ENCODE measurements at places on chromosomes 7 and 10.

DNA sequence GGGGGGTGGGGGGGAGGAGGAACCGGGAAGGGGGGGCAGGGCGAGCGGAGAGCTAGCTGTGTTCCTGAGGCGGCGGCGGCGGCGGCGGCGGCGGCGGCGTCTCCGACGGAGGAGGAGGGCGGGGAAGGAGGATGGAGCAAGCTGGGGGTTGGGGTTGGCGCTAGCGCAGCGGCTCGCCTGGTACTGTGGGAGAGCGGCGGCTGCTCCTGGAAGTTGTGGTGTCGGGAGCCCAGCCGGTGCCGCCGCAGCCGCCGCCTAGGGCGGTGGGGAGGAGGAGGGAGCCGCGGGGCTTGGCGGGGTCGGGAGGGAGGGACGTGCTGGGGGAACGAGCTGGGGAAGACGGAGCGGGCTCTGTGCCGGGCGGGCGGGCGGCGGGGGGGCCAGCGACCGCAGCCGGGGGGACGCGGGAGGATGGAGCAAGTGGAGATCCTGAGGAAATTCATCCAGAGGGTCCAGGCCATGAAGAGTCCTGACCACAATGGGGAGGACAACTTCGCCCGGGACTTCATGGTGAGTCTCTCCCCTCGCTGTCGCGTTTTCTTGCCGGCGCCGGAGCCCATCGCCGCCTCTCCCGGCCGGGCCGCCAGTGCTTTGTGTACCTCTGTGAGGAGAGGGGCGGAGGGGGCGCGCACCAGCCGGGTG is at the start of gene PTPN12:
PTPN12 (plus strand) TSS at position 160 of the 642 bp plus-strand sequence; CDS start at position 412, 252 bp downstream.
- no peak for DNase-seq

GRCh38 chr10:121667948-121668313 is 69.7 kb upstream of the FGFR2 start:
- no peak for DNase-seq

DNA sequence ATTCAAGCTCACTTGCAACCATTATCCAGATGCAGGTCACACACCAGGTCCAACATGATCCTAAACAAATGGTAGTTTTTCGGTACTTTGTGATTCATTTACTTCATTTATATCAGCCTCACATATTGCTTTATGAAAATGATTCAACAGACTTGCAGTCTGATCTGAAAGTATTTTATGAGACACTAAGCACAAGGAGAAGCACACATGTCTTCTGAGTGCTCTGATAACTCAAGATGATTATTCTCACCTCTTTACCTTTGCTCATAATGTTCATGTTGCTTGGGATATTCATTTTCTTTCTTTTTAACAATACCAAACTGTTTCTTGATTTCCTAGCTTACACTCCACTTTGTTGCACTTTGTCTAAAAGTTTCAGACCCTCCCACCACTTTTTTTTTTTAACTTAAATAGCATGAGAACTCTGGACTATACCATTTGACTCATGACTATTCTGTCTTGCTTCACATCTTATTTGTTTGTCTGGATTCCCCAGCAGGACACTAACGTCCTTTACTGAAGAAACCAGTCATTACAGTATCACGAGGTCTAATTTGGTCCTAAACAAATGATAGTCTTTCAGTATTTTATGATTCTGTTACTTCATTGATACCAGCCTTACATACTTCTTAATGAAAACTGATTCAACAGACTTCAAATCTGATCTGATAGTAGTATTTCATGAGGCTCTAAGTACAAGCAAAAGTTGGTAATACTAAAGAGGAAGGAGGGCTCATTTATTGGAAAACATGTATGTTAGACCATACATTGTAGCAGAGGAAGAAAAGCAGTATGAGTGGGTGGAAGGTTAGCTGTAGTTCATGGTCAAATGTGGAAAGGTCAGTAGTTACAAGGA is 171.8 kb upstream of the AHR start:
- no peak for DNase-seq

- no peak for DNase-seq
Measured at GRCh38 chr10:30509508-30509907, 75.5 kb downstream of the MAP3K8 start.

DNA sequence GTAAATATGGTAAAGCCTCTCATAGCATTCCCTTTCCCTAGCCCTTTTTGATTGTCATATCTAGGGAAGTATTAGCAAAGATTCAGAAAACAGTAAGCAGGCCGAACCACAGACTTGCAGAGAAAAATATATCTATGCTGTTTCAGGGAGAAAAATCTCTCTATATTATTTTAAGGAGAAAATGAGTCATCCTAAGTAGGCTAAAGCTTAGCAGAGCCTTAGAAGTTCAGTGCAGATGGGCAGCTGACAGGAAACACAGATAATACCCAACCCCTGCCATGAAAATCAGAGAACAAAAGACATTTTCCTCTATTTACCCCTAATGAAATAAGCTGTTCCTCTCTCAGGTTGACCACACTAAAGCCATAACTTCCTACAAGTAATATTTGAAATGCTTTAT is 16.5 kb downstream of the C1QL3 start:
- no peak for DNase-seq

DNA sequence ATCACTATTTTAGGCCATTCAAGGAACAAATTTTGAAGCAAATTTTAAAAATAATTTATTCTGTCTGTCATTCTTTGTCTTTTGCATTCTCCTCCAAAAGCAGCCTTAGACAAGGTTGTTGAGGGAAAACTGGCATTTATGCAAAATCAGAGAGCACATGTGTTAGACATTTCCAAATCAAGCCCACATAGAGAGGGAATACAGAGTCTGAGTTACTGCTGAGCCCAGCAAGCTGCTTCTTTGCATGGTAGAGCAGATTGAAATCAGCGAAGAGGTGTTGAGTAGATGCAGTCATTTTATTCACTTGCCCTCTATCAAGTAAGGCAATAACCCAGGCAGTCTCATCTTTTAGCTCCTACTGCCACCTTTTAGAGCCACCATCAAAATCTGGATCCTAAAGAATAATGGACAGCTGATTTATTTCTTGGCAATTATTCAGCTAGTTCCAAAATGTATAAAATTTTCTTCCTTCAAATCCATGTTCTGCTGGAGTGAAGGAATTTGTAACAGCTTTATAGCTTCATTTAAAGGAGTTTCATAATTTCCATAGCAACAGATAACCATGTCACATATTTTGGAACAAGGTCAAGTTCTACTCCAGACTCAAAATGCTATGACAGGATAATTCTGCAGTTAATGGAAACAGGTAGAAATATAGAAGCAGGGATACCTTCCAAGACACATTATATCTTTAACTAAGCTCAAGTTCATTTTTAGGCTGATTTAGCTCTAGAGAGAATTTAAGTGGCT is 7.3 kb upstream of the PCDH15 start:
- no peak for DNase-seq

DNA sequence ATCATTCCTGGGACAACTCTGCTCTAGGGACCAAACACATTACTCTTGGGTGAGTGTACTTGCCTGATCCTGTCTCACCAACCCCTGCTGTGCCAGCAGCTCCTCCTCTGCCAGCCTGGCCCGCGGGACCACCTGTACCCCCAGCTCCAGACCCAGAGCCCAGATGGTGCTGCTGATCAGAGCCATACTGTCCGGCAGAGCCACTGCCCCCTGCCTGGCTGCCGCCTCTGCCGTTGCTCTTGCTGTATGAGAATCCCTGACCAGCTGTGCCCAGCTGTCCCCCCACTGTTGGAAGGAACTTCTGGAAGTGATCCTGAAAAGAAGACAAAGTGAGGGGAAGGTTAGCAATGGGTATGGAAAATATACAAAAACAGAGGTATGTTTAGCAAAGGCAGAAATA is 6.9 kb downstream of the MYOZ1 start:
- DNase-seq = no peak

DNA sequence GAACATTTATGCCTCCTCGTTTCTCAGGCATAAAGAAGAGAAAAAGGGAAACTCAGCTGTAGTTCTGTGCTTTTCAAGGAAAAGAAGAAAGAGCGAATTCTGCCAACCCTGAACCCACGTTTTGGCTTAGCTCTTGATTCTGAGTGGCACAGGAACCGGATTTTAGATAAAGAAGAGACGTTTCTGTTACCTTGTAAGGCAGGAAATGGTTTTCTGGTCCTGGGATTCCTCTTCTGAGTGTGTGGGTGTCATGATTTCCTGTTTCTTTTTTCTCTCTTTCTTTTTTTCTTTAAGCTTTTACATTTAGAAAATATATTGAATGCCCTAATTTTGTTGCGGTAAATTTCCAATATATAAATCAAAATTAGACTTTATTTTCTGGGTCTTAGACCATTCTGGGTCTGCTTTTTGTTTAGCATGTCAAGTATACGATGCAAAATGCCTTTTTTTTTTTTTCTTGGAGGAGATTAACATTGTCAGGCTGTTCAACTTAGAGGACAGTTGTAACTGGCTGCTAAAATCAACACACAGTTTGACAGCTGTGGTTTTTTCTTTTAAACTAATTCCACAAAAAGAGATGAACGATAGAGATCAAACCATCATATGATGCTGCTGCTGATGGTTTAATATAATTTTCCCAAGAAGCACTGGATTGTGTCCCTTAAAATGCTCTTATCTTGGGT is 190.8 kb downstream of the GATA3 start:
- DNase-seq = no peak

- peak; percentile 29 for DNase-seq
Measured at GRCh38 chr10:93992400-93993030, 1.2 kb upstream of the PLCE1 start.

GRCh38 chr10:1208366-1209311 is 152.5 kb downstream of the WDR37 start:
- no peak for DNase-seq

DNA sequence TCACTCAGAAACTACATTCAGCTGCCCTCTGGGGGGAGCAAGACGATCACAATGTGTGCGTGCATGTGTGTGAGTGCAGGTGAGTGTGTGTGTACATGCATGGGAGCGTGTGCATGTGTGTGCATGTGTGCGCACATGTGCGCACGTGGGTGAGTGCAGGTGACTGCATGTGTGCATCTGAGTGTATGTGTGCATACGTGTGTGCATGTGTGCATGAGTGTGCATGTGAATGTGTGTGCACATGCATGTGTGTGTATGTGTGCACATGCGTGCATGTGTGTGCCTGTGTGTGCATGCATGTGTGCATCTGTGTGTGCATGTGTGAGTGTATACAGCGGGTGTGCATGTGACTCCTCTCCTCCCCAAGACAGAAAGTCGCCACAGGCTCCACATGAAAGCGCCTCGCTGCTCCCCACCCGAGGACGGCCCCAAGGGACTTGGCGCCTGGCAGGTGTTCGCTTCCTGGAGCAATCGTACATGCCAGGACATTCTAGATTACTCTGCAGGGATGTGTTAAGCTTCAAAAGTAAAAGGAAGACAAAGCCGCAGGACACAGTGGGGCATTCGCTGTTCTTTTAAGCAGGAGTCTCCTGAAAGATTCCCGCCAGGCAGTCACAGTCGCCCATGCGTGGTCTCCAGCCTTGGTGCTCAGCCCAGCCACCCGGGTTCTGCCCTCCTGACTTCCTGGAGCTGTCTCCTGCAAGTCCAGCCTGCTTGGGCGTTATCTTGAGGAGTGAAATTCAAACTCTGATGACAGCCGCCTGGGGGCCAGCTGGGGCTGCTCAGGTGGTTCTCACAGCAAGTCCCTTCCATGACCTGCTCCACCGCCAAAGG is 42.0 kb upstream of the ADGRA1 start:
- DNase-seq = peak; percentile 15

- no peak for DNase-seq
Measured at GRCh38 chr10:24501056-24501711, 222.5 kb downstream of the ARHGAP21 start.

DNA sequence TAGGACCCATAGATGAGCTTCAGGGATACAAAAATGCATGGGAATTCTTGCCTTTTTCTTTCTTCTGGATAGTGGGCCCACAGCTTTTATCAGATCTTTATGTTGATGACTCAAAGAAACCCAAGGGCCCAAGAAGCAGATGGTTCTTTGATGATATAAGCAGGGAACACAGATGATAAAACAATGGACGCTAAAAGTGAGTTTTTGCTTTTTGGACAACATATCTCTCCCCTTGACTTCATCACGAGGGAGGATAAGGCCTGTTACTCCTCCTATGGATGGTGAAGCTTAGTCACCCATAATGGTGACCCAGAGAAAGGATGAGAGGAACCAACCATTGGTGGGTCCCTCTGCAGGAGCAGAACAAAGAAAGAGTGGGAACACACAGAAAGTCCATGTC is 6.5 kb upstream of the OGA start:
- DNase-seq = no peak

All from Caki2 (cell line).